GM18507 (cell line): ENCODE measurements at places on chromosomes 11 and 22.

- no peak for DNase-seq
These were observed 28.0 kb upstream of the CRKL start for GRCh38 chr22:20889025-20889704.

DNA sequence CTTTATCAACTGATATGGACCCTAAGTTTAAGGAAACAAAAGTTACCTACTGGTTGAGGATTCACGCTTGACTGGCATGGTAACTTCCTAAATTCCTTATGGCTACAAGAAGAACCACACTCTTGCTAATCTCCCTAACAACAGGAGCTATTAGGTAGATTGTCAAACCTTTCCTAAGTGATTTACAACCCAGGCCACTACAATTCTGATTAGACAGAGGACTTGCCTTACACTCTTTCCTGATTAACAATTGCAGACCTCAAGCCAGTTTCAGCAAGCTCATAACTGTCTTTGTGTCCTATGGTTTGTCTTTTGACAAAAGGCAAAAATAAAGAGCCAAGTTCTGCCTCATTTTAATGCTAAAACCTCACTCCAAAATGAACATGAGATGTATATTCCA lies 16.3 kb downstream of the OR52K2 start:
- DNase-seq: no peak

- no peak for DNase-seq
These were observed 120.5 kb downstream of the ZNF280B start for GRCh38 chr22:22388090-22388489.

DNA sequence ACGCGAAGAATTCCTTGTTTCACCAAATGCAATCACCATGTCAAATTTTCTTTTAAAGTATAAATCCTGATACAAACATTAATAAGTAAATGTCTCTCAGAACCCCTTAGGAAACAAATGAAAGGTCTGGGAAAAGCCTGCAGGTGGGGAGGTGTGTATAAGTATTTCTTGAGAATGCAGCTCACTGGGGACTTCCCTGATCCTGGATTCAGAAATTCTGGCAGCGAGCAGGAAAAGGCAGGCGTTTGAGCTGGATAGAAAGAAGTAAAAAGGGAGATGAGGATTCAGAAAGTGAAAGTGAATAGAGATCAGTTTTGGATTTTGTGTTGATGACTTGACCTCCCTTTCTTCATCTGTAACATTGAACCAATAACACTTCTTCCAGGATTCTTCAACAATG lies 68.3 kb upstream of the CTSC start:
- no peak for DNase-seq

GRCh38 chr11:10777393-10777793 lies 26.3 kb downstream of the CTR9 start:
- no peak for DNase-seq

- no peak for DNase-seq
These were observed 2.9 kb downstream of the PLAAT3 start for GRCh38 chr11:63611395-63611747.
